Activated naive CD4-positive, alpha-beta T cell treated with anti-CD3 and anti-CD28 coated beads for 36 hours (primary cell): ENCODE measurements at places on chromosomes 12 and 14. TPM values are rescaled to one million over a fixed set of nuclear protein-coding genes. Genes with fewer than 3 reads are reported as not detected.

DNA sequence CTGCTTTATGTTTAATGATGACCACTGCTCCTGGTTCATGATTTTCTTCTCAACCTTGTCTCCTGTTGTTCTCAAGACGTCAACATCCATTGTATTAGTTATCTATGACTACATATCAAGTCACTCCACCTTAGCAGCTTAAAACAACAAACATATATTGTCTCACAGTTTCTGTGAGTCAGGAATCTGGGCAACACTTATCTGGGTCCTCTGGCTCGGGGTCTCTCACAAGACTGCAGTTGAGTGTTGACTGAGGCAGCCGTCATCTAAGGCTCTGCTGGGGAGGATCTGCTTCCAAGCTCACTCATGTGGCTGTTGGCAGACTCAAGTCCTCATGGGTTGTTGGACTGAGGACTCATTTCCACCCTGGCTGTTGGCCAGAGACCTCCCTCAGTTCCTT, 27.3 kb upstream of the FRS2 start:
- no peaks in the 10 kb centered on the region for H3K4me1 ChIP-seq
- H3K4me3 ChIP-seq, result no peak overlapping the region
- no peaks in the 10 kb centered on the region for H3K36me3 ChIP-seq
- no peaks in the 10 kb centered on the region for H3K27me3 ChIP-seq

DNA sequence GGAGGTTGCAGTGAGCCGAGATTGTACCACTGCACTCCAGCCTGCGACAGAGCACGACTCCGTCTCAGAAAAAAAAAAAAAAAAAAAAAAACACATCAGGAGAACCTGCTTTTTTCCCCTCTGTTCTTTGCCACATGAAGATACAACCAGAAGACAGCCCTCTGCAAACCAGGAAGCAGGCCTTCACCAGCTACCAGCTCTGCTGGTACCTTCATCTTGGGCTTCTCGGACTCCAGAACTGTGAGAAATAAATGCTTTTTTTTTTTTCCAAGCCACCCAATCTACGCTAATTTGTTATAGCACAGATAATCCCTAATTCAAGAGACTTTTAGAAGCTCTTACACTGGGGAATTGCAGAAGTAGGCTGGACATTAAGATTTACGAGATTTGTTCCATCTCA, 121.2 kb downstream of the GARIN6 start:
- no peak for DNase-seq
- no peaks in the 10 kb centered on the region for H3K27me3 ChIP-seq
- no peaks in the 10 kb centered on the region for H3K4me1 ChIP-seq
- no peak overlapping the region for H3K27ac ChIP-seq
- H3K4me3 ChIP-seq, result no peak overlapping the region
- H3K36me3 ChIP-seq, result no peaks in the 10 kb centered on the region

- DNase-seq, result no peak
- peaks cover 24% of the 10 kb centered on the region for H3K4me1 ChIP-seq
- H3K4me3 ChIP-seq, result no peak overlapping the region
Observed at GRCh38 chr12:55711786-55712553, 3.9 kb upstream of the BLOC1S1 start.

KRT79 gene
- total RNA-seq, result not detected

AP1G2 gene
- total RNA-seq, result 216 TPM

IKZF4 gene
- 8.2 TPM for total RNA-seq

DNA sequence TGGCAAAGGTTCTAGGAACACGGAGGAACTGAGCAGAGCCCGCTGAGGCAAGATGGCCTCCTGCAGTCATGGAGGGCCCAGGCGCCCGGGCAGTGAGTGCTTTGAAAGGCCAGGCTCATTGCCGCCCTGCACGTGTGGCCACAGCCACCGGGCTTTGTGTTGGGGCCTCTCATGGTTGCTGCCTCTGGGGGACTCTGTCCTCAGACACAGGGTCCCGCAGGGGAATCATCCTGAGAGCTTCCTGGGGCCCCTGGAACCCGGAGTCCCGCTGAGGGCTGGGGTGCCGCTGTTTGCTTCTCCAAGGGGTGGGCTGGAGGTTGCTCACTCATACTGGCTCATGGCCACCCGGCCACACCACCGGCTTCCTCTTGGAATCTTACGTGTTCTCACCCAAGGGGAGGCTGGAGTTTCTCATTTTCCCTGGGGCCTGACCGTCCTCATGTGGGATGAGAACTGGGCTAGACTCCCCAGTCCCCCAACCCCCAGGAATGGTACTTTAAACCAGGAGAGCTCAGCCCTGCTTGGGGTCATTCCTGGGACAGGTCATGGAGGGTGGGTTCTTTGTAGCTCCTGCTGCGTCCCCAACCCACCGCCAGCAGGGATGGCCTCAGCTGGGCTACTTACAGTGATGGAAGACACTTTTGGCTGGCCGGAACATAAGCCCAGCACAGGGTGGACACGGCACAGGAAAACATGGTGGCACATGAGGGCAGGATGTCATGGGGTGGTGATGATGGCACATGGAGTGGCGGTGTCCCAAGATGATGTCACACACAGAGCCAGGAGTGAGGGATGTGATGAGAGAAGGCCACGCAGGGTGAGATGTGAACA, 21.1 kb upstream of the LRTM2 start:
- no peaks in the 10 kb centered on the region for H3K36me3 ChIP-seq
- H3K4me1 ChIP-seq, result peaks cover 4% of the 10 kb centered on the region
- H3K27me3 ChIP-seq, result no peaks in the 10 kb centered on the region
- H3K4me3 ChIP-seq, result no peak overlapping the region
- no peak overlapping the region for H3K27ac ChIP-seq

GRCh38 chr12:88420457-88420856, 159.8 kb downstream of the KITLG start:
- H3K4me3 ChIP-seq, result no peak overlapping the region
- H3K27me3 ChIP-seq, result no peaks in the 10 kb centered on the region
- no peak for DNase-seq
- no peak overlapping the region for H3K27ac ChIP-seq

DNA sequence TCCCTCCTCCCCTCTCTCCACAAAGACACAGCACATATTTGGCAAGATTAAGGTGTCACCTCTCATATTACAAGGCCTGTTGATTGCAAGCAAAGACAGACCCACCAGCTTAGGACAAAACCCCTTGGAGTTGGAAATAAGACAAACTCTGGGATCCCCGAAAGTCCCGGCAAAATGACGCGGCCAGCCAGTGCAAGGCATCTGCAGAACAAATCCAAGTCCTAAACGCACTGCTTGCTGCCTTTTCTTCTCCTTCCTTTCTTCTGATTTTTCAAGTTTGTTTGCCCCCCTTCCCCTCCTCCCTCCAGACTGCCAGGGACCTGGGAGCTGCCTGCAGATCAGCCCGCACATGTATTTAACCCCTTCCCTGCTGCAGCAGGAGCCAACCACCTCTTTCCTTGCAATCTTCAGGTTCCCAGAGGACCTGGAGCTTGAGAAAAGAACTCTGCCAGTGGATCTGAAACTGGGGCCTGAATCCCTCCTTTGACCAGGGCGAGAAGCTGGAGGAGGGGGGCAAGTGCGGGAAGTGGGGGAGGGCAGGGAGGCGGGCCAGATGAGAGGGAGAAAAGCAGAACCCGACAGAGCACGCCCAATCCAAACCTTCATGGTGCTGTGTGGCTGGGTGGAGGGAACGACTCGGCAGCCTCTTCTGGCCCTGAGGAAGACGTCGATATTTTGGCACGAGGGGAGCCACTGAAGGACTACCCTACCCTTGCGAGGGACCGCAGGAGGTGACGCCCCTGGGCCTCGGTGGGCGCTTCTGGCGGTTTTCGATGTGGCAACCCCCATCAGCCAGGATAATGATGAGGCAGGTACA, 2.0 kb upstream of the NTF3 start:
- no peaks in the 10 kb centered on the region for H3K36me3 ChIP-seq
- H3K27ac ChIP-seq, result no peak overlapping the region
- H3K4me3 ChIP-seq, result no peak overlapping the region
- no peak for DNase-seq
- peaks cover 51% of the 10 kb centered on the region for H3K27me3 ChIP-seq

DNA sequence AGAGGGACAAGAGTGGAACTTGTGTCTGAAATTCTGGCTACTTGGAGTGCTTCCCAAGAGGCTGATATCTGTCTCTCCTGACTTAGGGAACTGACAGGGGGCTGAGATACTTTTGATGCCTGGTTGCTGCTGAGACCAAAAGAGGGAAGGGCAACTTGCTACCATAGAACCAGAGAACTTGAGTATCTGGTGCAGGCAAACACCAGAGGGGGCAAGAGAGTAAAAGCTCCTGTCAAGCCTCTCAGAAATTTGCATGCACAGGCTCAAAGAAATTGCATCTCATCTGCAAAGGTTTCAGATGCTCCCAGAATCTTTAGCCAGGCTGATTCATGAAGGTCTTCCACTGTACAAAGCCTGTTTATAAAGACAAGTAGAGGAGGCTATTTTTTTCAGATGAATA, 391.3 kb upstream of the FOXG1 start:
- no peaks in the 10 kb centered on the region for H3K27me3 ChIP-seq
- H3K4me1 ChIP-seq, result no peaks in the 10 kb centered on the region
- no peak for DNase-seq
- H3K4me3 ChIP-seq, result no peak overlapping the region
- no peak overlapping the region for H3K27ac ChIP-seq
- no peaks in the 10 kb centered on the region for H3K36me3 ChIP-seq

- DNase-seq, result no peak
- no peaks in the 10 kb centered on the region for H3K36me3 ChIP-seq
- no peak overlapping the region for H3K4me3 ChIP-seq
- no peak overlapping the region for H3K27ac ChIP-seq
- H3K27me3 ChIP-seq, result no peaks in the 10 kb centered on the region
Observed at GRCh38 chr14:36756226-36756625, 94.6 kb downstream of the PAX9 start.

- no peak overlapping the region for H3K27ac ChIP-seq
- no peak for DNase-seq
- no peaks in the 10 kb centered on the region for H3K4me1 ChIP-seq
- H3K36me3 ChIP-seq, result no peaks in the 10 kb centered on the region
Observed at GRCh38 chr12:51517800-51518199, 73.2 kb upstream of the SCN8A start.

DNA sequence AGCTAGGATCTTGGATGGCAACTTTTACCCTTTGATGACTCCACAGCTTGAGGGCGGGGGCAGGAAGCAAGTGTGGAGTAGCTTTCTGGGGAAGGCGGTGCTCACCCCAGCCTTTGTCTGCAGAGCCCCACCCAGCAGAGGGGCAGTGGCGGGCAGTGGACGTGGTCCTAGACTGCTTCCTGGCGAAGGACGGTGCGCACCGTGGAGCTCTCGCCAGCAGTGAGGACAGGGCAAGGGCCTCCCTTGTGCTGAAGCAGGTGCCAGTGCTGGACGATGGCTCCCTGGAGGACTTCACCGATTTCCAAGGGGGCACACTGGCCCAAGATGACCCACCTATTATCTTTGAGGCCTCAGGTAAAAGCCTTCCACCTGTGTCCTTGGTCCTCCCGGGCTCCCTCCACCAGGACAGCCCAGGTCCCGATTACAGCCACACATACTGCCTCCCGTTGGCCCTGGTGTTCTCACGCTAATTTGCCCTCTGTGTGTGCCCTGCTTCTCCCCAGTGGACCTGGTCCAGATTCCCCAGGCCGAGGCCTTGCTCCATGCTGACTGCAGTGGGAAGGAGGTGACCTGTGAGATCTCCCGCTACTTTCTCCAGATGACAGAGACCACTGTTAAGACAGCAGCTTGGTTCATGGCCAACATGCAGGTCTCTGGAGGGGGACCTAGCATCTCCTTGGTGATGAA, 1.2 kb downstream of the TAPBPL start:
- DNase-seq, result peak; percentile 64
- H3K36me3 ChIP-seq, result peaks cover 80% of the 10 kb centered on the region
- H3K4me1 ChIP-seq, result peaks cover 61% of the 10 kb centered on the region
- no peaks in the 10 kb centered on the region for H3K27me3 ChIP-seq
- H3K4me3 ChIP-seq, result peak overlapping the region; percentile 98

- H3K27ac ChIP-seq, result no peak overlapping the region
- H3K4me3 ChIP-seq, result no peak overlapping the region
- DNase-seq, result no peak
- peaks cover 5% of the 10 kb centered on the region for H3K36me3 ChIP-seq
- no peaks in the 10 kb centered on the region for H3K27me3 ChIP-seq
- H3K4me1 ChIP-seq, result peaks cover 92% of the 10 kb centered on the region
Observed at GRCh38 chr12:111437816-111438454, 32.2 kb downstream of the SH2B3 start.

- no peak for DNase-seq
- no peaks in the 10 kb centered on the region for H3K36me3 ChIP-seq
- H3K4me1 ChIP-seq, result no peaks in the 10 kb centered on the region
- no peak overlapping the region for H3K27ac ChIP-seq
- no peak overlapping the region for H3K4me3 ChIP-seq
- peaks cover 7% of the 10 kb centered on the region for H3K27me3 ChIP-seq
Observed at GRCh38 chr12:29438752-29439408, 57.9 kb upstream of the ERGIC2 start.

DNA sequence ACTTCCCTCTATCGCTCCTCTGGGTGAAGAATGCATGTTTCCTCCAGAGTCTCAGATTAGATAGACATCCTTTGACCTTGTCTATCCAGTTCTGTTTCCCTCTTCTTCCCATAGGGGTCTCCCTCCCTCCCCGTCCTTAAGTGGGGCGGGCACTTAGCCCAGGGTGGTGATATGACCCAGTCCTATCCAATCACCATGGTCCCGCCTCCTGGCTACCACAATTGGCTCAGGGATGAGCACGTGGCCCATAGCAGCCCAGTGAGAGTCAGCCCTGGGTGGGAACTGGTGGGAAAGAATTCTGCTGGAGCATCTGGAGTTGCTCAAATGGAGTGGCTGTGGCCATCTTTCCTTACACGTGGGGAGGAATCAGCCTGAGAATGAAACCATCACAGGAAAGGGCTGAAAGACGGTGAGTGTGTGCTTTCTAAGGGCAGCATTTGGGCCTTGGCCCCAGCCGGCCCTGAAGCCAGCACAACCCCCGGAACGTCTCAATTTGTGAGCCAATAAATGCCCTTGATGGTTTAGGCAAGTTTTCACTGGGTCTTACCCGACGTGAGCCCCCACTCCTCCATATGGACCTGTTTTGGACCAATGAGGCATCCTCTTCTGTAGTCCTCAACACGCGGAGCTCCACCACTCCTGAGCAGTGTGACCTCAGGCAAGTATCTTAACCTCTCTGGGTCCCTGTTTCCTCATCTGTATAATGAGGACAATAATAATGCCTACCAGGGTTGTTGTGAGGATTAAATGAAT, 14.4 kb upstream of the MLXIP start:
- no peaks in the 10 kb centered on the region for H3K27me3 ChIP-seq
- peaks cover 19% of the 10 kb centered on the region for H3K4me1 ChIP-seq
- H3K36me3 ChIP-seq, result no peaks in the 10 kb centered on the region
- peak; percentile 61 for DNase-seq
- H3K4me3 ChIP-seq, result peak overlapping the region; percentile 14

DNA sequence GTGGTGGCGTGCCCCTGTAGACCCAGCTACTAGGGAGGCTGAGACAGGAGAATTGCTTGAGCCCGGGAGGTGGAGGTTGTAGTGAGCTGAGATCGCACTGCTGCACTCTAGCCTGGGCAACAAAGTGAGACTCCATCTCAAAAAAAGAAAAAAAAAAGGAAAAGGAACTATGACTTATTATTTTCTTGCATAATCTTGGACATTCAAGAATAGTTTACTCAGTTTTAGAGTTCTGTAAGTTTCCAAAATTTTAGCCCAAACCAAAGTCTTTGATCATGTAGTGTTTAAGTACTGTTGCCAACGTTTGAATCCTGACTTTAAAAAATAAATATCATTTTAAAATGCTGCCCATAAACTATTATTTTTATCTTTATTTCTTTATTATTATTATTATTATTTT, 6.2 kb downstream of the PSMA6 start:
- H3K27me3 ChIP-seq, result no peaks in the 10 kb centered on the region
- no peak overlapping the region for H3K4me3 ChIP-seq
- no peak for DNase-seq
- peaks cover 39% of the 10 kb centered on the region for H3K36me3 ChIP-seq
- H3K27ac ChIP-seq, result no peak overlapping the region
- H3K4me1 ChIP-seq, result peaks cover 77% of the 10 kb centered on the region

RNASE3 gene
- not detected for total RNA-seq

GRCh38 chr14:68612049-68612448, 180.8 kb downstream of the ZFP36L1 start:
- H3K4me3 ChIP-seq, result no peak overlapping the region
- DNase-seq, result no peak
- no peak overlapping the region for H3K27ac ChIP-seq
- H3K36me3 ChIP-seq, result peaks cover 8% of the 10 kb centered on the region
- H3K4me1 ChIP-seq, result peaks cover 12% of the 10 kb centered on the region

CYP27B1 gene
- total RNA-seq, result 5.4 TPM
